Stimulated activated CD8-positive, alpha-beta memory T cell treated with anti-CD3 and anti-CD28 coated beads, Interleukin-15, amount 100 ng/mL, for 24 hours (primary cell): ENCODE measurements at places on chromosomes 3 and 15.

GRCh38 chr15:69847625-69848024 is 250.1 kb downstream of the TLE3 start:
- no peak for DNase-seq

DNA sequence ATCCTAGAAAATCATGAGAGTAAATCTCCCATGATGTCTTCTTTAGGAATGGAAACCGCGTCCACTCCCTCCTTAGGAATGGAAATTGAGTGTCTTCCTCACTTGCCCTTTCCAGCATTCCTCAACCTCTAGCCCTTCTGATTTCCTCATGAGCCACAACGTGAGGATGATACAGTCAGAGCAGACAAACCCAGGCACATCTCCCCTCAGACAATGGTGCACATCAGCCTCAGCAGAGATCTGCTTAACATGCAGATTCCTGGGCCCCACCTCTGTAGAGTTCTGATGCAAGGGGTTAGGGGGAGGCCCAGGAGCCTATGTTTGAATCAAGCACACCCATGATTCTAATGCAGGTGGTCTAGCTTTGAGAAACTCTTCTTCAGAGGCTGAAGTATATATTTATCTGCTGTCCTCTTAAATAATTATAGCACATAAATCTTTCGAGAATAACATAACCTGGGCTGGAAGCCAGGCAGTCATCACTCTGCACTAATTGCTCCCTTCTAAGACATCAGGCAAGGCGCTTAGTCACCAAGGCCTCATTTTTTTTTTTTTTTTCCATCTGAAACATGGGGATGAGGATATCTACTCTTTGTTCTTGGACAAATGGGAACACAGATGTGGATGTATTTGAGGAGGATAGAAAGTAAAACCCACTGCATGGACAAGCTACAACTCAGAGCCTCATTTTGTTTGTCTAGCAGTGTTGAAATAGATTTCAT is 81.7 kb downstream of the PRICKLE2 start:
- DNase-seq = no peak

DNA sequence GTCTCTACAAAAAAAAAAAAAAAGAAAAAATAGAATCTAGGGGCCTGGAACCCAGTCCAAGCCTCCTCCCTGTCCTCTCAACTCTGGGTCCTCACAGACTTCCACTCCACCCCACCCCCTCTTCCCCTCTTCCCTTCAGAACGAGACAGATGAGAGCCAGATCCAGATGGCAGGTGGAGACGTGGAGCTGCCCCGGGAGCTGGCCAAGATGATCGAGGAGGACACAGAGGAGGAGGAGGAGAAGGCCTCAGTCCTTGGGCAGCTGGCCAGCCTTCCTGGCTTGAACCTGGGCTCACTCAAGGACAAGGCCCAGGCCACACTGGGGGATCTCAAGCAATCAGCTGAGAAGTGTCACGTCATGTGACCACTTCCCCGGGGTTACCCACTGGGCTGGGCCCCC is 3.6 kb downstream of the CPLX3 start:
- no peak for DNase-seq

DNA sequence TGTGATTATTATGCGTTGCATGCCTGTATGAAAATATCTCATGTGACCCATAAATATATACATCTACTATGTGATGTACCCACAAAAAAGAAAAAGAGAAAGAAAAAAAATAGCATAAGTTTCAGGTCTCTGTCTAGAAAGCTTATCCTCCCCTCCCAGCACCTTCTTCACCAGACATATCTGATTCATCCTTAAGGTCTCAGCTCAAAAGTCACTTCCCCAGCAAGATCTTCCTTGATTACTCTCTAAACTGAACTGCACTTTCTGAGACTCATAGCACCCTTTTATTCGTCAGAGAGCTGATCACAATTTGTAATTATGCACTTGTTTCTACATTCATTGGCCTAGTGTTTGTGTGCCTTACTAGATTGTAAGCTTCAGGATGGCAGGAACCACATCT is 11.1 kb upstream of the PTPN9 start:
- DNase-seq = no peak

DNA sequence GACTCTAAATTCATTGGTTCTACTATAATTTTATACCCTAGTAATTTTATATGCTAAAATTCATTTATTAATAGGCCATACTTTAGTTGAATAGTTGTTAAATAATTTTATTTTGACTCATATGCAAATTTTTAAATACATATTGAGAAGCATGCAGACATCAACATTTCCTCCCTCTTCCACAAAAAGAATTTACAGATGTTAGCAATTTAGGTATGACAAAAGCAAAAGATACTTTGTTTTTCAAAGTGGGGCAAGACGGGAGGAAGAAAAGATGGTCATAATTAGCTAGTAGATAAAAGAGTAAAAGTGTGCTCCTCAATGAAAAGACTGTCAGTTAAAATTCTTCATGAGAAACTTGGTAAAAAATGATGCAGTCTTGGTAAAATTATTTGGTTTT is 148.9 kb upstream of the TSPAN3 start:
- no peak for DNase-seq

DNA sequence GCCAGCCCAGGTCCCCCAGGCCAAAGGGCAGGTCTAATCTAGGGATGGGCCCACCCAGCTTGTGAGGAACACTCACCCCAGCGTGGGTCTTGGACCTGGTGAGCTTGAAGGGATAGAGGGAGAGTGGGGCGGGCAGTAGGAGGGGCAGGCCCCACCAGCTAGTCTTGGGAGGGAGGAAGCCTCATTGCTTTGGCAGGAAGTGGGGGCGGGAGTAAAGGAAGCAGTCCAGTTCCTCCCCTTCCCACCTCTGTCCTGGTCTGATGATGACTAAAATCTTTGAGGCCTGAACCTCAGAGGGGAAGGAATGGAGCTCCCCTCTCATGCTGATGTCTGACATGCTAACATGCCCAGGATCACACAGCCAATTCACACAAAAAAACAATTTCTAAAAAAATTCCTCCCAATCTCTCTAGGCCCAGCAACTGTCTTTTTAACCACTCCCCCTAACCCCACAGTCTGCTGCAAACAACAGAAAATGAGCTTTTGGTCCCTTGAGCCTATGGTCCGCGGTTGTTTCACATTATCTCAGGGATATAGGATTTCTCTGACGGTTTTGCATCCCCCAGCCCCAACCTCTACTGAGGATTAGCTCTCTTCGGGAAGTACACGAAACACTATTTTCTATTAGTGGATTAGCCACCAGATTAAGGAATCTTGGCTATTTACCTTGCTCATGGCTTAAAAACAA is 30.7 kb upstream of the DUSP7 start:
- no peak for DNase-seq

DNA sequence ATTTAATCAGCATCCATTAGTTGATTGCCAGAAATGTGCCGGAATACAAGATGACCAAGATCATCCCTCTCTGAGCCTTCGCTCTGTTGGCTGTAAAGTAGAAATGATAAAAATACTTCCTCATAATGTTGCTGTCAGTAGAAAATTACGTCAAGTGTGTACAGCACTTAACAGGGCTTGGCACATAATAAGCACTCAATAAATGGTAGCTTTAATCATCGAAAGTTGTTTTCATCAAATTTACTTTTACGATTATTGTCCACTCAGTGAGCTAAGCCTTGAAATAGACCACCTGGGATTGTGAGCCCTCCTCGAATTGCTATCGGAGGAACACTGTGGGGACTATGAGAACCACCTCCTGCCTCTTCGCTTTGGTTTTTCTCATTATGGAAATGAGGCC is 301.3 kb upstream of the TPRG1 start:
- no peak for DNase-seq

DNA sequence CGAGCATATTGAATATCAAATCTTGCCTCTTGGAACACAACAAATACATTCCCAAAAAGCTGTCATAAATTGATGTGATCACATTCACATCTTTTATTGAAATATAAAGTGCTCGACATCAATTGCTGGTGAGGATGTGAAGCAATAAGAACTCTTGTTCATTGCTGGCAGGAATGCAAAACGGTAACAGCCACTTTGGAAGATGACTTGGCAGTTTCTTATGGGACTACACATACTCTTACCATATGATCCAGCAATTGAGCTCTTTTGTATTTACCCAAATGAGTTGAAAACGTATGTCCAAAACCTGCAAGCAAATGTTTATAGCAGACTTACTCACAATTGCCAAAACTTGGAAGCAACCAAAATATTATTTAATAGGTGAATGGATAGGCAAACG is 234.9 kb downstream of the CACNA2D3 start:
- DNase-seq = no peak

- no peak for DNase-seq
Observed at GRCh38 chr3:65908588-65908987, 130.1 kb downstream of the MAGI1 start.

GRCh38 chr15:62190274-62190673 is 25.2 kb upstream of the C2CD4B start:
- DNase-seq = no peak

GRCh38 chr3:52291508-52292181 is 4.0 kb downstream of the GLYCTK start:
- no peak for DNase-seq

DNA sequence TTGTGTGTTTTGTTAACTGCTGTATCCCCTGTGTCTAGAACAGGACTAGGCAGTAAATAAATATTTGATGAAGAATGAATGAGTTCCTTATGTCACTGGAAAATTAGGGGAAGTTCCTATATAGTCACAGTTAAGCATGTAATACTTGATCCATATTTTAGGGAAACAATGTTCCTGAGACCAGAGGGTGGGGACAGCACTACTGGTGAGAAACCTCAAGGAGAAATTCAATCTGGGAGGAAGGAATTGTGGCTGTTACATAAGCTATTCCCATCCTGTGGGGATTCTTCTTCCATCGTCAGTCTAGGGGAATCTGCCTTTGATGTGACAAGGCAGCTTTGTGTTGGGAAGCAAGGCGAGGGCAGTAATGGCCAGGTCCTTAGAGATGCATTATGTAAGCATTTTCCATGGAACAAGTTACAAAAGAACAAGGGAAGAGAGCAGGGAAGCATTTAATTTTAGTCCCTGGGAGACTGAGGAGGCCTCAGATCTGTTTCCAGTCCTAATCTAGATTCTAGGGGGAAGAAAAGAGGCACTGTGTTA is 219.3 kb upstream of the TTC14 start:
- DNase-seq = no peak

- DNase-seq = no peak
Observed at GRCh38 chr15:83380682-83381081, 66.5 kb upstream of the SH3GL3 start.

DNA sequence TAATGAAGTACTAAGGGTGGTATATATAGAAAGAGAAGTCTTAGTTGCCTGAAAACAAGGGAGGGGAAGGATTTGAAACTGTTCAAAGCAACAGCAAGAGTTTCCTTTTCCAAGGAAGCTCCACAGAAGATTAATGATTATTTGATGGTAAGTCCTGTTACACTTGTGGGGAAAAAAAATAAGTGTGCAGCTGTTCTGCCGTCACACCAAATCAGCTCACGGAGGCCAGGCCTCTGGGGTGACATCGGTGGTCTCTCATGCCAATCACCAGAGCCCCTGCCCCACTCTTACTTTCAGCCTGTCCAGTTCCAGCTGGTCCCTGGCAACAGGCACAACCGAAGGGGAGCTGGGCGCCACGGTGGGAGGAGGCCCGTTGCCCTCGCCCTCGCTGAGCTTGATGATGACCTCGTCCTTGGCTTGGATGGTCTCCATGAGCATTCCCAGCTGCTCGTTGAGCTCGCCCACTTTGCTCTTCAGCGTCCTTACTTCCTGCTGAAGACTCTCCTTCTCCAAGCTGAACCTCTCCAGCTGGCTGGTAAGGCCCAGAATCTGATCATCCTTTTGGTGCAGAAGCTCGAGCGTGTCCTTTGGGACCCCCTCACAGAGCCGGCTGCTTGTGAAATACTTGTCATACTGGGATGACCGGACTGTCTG is 53.5 kb downstream of the TBC1D2B start:
- no peak for DNase-seq

DNA sequence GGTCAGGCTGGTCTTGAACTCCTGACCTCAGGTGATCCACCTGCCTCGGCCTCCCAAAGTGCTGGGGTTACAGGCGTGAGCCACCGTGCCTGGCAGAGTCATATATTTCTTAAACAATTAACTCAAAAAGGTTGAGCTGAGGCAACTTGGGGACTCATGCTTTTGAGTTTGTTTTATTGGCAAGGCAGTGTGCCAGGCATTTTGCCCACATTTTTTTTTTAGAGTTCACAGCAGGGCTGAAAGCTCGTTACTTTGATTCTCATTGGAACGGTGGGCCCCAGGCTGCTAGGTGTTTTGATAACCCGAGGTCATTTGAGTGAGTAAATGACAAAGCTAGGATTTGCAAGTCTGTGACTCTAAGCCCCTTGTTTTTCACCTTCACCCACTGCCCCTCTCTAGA is 76.2 kb downstream of the CCK start:
- no peak for DNase-seq

DNA sequence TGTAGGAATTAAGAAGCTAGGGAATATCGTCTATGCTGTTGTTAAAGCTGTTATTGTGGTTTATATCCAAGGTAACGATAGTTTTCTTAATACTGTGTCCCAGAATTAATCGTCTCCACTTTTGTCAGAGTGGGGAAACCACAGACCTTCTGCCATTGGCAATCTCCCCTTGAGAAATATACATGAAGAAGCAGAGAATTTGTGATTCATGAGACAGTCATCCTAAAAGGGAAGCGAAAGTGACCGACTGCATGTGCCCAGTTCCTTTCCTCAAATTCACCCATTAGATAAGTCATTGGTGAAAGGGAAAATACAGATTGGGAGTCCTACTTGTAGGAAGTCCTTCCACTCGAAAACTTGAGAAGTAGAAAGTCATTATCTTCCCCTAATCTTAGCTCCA is 26.6 kb downstream of the DIPK2A start:
- DNase-seq = no peak

DNA sequence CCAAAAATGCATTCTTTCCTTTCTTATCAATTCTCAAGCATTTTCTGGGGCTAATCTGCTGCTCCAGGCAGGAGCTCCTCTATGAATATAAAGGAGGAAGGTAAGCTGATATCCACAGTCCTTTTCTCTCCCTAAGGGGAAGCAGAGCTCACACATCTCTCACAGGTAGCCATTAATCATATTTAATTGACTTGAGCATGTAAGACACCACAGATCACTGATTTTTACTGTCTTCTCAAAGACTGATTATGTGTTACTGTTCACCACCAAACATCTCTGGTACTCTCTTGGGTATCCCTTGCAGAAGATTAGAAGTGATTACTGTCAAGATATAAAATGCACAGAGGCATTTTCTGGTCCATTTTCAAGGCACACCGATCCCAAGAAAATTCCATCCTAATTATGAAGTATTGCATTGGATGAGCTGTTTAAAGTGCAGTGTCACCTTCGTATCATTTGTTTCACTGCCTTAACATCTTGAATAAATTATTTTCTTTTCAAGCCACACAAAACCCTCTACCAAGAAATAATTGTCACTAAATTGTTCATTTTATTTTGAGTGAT is 100.7 kb downstream of the ARPP21 start:
- DNase-seq = no peak

GRCh38 chr3:45677033-45677446 is 12.2 kb upstream of the SACM1L start:
- DNase-seq = no peak

DNA sequence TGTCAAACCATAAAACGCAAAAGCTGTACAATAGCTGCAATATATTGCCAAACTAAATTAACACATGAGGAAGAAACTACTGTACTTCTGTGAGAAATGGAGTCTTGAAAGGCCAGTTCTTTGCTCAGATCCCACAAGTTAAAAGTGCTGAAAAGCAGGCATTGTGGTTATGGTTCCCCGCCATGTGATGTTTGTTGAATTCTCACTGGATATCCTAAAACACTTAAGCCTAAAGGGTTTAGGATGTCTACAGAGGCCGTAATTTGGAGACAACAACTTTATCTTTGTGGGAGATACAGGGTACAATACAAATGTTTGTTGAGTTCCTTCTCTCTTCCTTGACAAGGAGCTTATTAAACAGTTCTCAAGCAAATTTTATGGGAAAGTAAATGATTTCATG is 53.2 kb downstream of the TMEM212 start:
- no peak for DNase-seq
